ENCODE measurements at places on chromosomes 2 and 18.

- peak; percentile 91 for DNase-seq
Observed at GRCh38 chr2:238528953-238529781, 102.4 kb downstream of the ASB1 start.

DNA sequence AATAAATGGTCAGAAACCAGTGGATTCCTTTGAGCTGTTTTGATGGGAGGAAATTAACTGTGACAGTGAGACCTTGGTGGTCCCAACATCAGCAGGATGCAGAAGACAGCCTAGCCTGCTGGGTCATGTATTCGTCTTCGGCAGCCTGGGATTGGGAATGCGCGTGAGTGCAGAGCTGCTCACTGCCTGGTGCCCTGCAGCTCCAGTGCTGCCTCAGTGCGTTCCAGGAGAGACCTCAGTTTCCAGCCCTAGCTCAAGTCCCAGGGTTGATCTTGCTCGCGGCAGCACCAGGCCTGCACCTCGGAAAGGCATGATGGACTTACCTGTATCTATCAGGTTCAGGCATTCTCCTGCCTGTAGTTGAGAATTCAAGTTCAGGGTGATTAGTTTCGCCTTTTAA, 203.9 kb downstream of the SH3RF3 start:
- no peak for DNase-seq

DNA sequence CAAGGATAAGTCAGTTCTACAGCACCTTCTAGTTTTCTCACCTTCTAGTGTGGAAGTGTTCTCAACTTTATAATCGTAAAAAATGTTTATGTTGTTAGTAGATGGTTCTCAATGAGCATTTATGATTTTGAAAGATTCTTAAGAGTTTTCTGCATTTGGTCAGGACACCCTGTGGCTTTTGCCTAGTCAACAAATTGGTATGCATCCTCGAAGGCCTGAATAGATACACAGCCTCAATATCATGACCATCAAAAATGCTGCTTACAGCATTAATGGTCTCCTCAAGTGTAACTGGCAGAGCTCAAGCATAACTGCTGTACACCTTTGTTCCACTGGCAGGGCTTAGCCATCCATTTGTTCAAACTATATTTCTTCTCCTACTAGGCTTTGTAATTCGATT, 96.7 kb downstream of the CRACDL start:
- DNase-seq: peak; percentile 69

GRCh38 chr2:113234721-113235346, 43.9 kb downstream of the PAX8 start:
- DNase-seq: peak; percentile 30

- peak; percentile 15 for DNase-seq
Observed at GRCh38 chr2:164697688-164698461, 76.6 kb upstream of the GRB14 start.

DNA sequence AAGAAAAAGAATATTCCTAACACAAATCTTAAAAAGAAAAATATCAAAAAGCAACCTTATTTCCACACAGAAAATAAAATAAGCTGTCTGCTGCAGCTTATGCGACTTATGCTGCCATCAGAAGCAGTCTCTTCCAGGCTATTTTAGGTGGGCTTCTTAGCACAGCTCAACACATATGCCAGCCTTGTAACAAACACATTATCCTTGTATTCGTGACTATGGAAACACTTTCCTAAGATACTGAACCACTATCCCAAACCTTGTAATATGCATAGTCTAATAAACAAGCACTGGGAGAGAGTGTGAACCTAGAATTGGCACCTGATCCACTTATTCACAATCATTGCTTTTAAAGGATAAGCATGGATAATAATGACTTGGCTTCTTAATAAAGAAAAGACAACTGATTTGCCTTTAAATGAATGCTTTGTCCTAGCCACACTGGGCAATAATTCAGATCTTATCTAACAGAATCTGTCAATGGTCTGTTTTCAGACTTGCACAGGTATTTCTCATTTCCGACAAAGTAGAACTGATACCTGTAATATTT, 40.0 kb upstream of the RNU4ATAC start:
- no peak for DNase-seq

- DNase-seq: no peak
Observed at GRCh38 chr2:159034713-159035112, 66.3 kb downstream of the TANC1 start.

GRCh38 chr2:84841577-84841976, 39.3 kb downstream of the TRABD2A start:
- DNase-seq: no peak

- DNase-seq: no peak
Observed at GRCh38 chr2:107932488-107932887, 53.8 kb upstream of the SLC5A7 start.

GRCh38 chr2:2056531-2056930, 274.5 kb downstream of the MYT1L start:
- DNase-seq: no peak

DNA sequence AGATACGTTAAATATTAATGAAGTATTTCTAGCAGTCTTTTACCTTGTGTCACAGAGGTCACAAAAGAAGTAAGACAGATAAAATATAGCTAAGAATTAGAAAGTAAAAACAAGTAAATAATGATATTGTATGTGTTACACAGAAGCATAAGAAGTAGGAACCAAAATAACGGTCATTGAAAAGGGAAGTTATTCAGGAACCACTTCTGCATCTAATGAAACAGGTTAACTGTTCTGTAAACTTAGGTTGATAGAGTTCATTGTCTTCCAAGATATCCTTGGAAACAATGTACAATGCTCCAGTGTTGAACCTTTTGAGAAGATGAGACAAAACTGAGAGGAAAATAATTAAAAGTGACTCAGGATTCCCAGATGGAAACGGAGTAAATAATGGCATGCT, 57.1 kb upstream of the CD302 start:
- no peak for DNase-seq

DNA sequence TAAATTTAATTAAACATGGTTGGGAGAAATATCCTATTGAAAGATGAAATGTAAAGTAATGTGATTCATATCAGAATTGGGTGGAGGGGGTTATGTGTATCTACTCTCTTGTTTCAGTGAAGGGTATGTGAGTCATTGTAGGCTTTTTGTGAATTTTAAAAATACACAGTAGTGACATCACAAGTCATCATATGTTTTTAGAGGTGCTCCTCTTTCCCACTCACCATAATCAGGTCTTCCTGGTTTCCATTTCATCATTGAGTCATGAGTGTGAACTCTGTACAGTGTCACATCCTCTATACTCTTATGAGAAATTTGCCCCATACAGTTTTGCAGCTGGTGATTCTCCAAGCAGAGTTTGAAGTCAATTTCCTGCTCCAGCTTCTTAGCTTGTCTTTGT, 18.8 kb downstream of the FSIP2 start:
- DNase-seq: peak; percentile 20

GRCh38 chr2:2097549-2097948, 233.5 kb downstream of the MYT1L start:
- no peak for DNase-seq

- no peak for DNase-seq
Observed at GRCh38 chr18:13826209-13826608, 2.3 kb downstream of the MC5R start.

- peak; percentile 35 for DNase-seq
Observed at GRCh38 chr2:118696786-118697465, 150.5 kb downstream of the EN1 start.

- peak; percentile 73 for DNase-seq
Observed at GRCh38 chr2:178271629-178272333, 77.5 kb downstream of the OSBPL6 start.
